ENCODE measurements at places on chromosomes 2 and 18.

GRCh38 chr2:156320486-156321098 is 11.9 kb downstream of the NR4A2 start:
- no peak for DNase-seq

DNA sequence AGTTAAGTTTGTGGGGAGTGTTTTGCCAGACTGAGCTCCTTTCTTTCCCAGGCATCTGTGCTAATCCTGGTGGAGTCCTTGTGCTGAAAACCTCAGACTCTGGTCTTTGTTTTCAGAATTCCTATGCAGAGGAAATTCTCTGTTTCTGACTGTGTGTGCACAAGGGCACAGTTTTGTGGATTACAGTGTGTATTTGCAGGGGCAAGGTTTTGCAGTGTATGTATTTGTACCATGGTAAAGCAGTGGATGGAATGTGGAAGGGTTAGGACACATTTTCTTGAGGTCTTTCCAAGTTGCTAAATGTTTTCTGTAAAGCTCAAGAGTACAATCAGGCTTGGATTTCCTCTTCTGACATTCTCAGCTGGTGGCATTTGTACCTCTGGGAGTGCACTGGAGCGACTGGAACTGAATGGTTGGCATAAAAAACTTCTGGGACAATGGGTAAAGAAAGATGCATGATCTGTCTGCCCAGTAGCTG is 139.5 kb upstream of the RND3 start:
- DNase-seq: no peak

DNA sequence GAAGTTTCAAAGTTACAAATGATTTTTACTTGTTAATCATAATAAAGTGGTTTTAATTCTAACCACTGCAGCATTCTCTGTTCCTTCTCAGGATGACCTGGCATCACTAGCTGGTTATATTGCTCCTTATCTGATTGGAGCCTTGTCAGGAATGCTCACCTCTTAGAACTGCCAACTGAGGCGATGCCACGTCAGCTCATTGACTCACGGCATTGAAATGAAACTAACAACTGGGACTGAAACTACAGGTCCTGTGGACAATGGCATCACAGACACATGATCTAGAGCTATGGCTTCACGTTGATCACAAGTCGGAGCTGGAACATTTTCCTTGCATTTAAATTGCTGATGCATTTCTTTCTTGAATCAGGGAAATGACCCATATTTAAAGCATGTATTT is 54.9 kb upstream of the MAP2 start:
- no peak for DNase-seq

GRCh38 chr18:21289827-21290226 is 47.8 kb downstream of the GREB1L start:
- DNase-seq: no peak

GRCh38 chr2:29462293-29462692 is 347.1 kb downstream of the CLIP4 start:
- DNase-seq: no peak

GRCh38 chr2:9744256-9745004 is 98.8 kb upstream of the TAF1B start:
- no peak for DNase-seq

- no peak for DNase-seq
These were observed 91.0 kb downstream of the SPTBN1 start for GRCh38 chr2:54546923-54547720.

DNA sequence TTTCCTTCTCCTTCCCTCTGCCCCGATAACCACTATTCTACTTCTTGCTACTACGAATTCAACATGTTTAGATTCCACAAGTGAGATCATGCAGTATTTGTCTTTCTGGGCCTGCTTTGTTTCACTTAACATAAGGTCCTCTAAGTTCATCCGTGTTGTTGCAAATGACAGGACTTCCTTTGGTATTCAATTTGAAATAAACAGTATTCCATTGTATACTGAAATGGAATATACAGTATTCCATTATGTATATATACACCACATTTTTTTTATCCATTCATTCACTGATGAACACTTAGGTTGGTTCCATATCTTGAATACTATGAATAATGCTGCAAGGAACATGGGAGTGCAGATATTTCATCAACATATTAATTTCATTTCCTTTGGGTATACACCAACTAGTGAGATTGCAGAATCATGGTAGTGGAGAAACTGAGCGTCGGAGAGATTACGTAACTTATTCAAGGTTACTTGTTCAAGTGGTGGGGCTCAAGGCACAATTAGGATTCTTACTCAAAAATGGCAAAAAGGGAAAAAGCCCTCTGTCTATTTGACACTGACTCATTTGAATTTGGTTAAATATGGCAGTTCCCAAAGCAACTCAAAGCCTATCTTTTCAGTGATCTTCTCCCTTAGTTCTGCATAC is 85.1 kb downstream of the CHN1 start:
- DNase-seq: no peak

GRCh38 chr18:3720818-3721545 is 271.0 kb downstream of the TGIF1 start:
- no peak for DNase-seq

- no peak for DNase-seq
These were observed 25.7 kb downstream of the UPP2 start for GRCh38 chr2:158127380-158127804.

DNA sequence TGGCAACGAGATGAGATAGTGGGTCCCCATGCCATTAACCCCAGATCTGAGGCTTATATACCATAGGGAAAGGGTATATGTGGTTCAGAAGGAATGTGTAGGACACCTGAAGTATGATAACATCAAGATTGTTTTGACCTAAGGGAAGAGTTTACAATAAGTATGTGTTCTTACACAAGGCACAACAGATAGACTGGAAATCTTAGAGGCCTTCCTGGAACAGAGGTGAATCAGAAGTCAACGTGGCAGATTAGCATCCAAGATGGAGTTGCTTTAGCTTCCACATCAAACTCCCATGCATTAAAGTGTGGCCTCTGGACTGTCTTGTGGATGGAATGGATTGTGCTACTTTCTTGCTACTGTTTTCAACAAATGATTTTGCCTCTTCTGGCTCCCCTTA is 116.6 kb upstream of the NT5C1B start:
- no peak for DNase-seq

GRCh38 chr18:22257022-22257543 is 87.7 kb downstream of the GATA6 start:
- DNase-seq: no peak

DNA sequence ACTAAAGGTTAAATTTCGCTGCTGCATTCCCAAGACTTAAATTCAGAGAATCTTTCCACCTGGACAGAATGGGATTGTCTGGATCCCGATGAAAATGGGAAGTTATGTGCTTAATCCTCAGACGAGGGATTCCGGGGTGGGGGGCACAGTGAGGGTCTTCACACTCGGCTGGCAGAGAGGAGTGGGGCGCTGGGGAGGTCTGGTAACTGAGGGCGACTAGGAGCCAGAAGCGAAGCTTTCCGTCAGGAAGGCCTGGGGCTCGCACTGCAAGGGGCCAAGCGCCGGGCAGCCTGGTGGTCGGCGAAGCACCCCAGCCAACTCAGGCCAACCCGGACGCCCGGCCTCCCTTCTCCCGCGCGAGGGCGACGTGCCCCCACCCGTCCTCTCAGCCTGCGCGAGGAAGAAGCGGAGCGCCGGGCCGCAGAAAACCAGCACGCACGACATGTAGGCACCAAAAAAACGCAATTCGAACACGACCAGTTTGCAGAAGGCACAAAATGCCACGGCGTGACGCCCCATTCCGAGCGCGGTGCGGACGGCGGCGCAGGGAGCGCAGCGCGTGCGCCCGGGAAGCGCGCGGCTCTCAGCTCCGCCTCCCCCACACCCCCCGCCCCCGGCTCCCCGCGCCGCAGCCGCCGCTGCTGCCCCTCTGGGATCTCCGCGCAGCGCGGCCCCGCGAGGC is 188.1 kb downstream of the ZEB2 start:
- no peak for DNase-seq

GRCh38 chr2:164826293-164827243 is 15.1 kb downstream of the COBLL1 start:
- DNase-seq: peak; percentile 66
